ENCODE measurements at places on chromosomes 11 and 22.

DNA sequence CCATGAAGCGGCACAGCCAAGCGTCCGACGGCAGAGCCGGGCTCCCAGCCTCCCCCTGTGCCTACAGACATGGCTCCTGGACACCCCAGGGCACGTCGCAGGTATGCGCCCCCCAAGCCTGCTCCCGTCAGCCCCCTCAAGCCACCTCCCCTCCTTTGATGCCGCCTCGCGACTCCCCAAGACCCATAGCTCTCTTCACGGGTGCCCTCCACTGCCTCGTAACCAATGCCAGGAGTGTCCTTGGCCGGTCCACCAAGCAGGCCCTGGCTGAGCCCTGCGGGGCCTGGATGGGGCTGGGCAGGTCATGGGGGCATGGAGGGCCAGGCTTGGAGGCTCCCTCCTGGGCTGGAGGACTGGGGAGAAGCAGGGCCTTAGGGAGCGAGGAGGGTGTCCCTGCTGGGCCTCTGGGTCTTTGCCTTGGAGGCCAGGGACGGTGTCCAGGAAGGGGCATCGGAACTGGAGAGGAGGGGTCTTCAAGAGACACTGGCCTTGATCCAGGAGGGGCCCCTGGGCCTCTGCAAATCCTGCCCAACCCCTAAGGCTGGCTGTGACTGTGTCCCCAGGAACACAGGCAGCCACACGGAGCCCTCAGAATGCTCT is 9.2 kb downstream of the ANO9 start:
- DNase-seq, result no peak

- no peak for DNase-seq
Observed at GRCh38 chr11:73141031-73141308, 1.1 kb downstream of the FCHSD2 start.

GRCh38 chr11:70448983-70449567 is 50.7 kb downstream of the CTTN start:
- no peak for DNase-seq

DNA sequence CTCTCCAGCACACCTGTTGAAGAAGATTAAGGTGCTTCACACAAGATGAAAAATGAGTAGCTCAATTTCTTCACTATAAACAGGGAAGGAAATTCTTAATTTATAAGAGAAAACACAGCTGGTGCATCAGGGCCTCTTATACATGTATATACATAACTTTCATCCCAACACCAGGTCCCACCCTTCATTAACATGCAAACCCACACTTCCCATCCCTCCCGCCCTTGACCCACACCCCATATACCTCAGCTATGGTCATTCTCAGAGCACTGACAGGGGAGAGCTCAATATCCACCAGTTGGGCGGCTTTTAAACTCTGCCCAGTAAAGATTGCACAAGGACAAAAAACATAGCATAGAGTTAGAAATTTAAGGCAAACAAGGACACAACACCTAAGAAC is 85.8 kb downstream of the ATG16L2 start:
- DNase-seq, result no peak

DNA sequence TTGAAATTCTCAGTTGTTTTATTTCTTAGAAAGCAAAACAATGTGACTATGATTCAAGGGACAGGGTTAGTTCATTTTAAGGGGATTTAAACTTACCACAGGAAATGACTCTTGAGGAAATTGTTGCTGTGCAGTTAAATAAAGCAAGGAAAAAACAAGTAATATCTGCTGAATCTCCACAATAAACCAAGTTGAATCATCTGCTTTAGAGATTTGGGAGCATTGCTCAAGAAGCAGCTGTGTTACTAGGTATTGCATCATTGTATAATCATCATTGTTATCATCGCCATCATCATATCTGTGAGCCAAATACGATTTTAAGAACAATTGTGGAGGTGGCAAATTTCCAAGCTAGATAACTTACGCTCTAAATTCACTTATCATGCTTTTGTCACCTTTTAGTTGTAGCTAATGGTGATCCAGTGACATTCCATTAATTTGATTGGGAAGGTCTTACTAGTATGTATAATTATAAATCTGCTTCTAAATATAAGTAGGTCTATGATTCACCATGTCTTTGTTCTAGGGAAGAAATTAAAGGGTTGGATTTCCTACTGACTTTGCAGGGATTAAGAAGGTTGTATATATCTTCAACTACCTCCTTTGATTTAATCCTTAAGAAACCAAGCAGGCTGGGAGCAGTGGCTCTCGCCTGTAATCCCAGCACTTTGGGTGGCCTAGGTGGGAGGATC is 19.9 kb downstream of the MMP10 start:
- DNase-seq, result no peak
